ENCODE measurements at places on chromosomes 11 and 22.

DNA sequence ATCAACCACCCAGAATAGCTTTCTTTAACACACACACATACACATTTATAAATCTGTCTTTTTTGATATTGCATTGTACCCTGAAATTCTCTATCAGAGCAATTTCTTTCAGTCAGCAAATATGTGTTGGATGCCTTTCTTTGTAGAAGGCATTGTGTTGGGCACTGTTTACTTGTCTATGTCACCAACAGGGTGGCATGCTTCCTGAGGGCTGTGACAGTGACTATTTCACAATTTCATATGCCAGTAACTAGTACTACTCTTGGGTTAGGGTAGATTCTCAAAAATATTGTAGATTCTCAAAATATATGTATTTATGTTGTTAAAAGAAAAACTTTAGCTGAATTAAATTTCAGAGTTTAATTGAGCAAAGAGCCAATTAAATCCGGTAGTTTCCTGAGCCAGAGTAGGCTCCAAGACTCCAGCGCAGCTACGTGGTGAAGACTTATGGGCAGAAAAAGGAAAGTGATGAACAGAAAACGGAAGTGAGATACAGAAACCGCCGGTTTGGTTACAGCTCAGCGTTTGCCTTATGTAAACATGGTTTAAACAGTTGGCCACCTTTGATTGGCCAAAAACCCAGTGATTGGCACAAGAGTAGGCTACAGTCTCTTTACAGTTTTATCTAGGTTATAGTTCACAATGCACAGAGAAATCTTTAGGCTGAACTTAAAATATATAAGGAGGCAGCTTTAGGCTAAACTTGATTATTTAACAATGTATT is 723.3 kb downstream of the NTM start:
- DNase-seq: no peak

DNA sequence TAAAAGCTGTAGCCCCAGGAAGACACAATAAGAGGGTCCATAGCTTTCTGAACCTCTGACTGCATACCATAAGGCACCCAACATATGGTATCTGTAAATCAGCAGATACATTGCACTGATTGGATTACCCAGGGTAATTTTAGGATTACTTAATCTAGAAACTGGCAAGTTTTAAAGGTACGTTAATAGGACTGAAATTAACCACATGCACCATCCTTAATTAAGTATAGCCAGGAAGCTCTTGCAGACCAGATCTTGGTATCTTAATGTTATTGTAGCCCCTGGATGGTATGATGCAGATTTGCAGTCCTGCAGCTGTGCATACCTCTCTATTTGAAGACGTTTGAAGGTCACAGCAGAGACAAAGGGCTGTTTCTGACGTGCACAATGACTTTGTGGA is 72.8 kb downstream of the ARHGAP42 start:
- DNase-seq: no peak

DNA sequence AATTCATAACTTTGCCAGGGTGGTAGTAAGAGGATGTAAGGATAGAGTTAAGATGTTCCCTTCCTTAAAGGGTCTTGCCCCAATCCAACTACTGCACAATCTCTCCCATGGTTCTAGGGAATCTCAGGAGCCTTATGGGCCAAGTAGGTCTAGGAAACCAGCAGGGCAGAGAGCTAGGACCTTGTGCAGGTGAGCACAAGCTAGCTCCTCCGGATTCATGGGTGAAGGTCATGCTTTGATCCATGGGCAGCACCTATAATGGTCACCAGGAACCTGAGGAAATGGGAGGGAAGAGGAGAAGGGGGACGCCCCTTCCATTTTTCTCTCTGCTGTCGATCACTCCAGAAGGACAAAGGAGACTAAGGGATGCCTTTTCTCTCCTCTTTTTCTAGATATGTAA is 16.8 kb downstream of the KCNJ11 start:
- DNase-seq: no peak

- DNase-seq: no peak
These were observed 20.2 kb upstream of the CHKA start for GRCh38 chr11:68141246-68142027.

- no peak for DNase-seq
These were observed 7.0 kb upstream of the PRG2 start for GRCh38 chr11:57397394-57397990.

DNA sequence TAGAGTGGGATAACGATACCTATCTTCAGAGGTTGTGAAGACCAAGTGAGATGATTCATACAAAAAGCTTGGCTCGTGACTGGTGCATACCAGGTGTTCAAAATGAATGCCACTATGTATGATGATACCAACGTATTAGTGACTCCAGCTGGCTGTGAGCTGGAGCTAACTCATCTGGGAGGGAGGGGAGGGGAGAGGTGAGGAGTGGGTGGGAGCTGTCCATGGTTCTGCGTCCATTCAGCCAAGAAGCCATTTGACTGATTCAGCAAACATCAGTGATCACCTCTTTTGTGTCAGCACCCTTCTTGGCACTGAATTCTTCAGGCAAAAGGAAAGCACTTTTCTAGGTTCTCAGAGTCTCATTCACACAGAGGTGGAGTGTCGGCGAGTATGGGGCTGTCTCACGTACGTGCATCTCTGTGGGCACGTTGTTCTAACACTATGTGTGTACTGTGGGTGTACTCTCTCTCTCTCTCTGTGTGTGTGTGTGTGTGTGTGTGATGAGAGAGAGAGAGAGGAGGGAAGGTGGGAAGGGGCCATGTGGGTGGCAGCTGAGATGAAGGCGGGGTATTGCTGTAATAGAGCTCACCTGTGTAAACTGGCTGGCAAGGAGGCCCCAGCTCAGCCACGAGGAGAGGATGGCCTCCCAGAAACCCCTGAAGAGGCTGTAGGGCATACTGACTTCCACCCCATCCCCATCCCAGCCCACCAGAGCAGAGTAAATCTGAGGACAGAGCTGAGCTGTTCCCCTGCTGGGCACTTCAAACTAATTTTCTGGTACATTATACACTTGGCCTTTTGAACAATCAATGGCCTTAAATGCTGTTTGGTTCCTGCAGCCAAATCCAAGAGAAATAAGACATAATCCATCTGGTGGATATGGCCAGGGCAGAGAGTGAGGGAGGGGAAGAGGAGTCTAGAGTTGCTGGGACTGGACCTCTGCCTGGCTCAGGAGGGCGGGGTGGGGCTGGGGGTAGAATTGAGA is 96.1 kb upstream of the THY1 start:
- DNase-seq: no peak

- no peak for DNase-seq
These were observed 36.5 kb downstream of the NADSYN1 start for GRCh38 chr11:71489311-71490043.

- no peak for DNase-seq
These were observed 73.7 kb downstream of the ABTB2 start for GRCh38 chr11:34284156-34284555.

DNA sequence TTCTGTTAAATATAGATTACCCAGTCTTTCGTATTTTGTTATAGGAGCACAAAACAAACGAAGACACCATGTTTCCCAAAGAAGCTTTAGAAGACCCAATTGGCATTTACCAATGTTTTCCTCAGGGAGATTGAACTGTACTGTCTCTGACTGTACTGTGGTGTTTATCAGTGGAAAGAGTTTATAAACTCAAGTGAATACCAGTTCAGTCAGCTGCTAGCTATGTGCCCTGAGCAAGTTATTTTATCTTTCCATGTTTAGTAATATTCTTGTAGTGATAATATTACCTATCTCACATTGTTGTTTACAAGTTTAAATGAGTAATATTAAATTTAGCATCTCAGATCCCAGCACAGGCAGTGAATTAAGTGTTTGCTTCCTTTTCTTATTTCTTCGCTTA is 773.2 kb downstream of the KCNA4 start:
- DNase-seq: no peak

GRCh38 chr11:39917256-39917655 is 1542.2 kb downstream of the LRRC4C start:
- no peak for DNase-seq

DNA sequence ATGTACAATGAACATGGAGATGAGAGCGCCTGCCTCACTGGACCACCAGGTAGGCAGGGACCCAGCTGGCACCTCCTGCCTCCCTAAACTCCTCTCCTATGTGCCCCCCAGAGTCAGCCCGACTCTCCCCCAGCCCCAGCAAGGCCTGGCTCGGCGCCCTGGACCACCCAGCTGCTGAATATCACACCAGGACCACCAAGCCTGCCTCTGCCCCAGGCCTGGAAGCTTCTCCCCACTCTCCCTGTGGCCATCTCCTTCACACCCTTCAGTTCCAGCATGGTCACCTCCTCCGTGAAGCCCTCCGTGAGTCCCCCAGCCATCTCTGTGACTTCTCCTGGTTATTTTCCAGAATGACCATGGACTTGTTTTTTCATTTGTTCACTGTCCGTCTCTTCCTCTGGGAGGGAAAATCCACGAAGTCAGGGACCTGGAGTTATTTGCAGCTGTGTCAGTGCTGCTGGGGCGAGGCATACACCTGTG is 6.4 kb upstream of the LSP1 start:
- no peak for DNase-seq

DNA sequence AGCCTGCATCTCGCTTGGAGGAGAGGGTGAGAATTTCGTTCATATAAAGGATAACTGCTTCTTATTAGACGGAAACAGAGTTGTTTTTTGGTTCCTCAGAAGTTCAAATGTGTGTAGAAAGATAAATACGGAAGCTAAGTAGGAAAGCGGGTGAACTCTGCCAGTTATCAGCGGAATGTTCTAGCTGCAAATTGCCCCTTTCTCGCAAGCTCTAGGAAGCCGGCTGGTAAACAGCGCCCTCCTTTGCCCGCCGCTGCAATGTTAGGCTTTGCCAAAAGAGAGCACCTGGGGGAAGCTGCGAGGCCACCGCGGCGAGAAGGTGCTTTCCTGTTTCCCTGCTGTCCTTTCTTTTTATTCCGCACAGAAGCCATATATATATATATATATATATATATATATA is 67.0 kb downstream of the IGLL5 start:
- no peak for DNase-seq

GRCh38 chr22:44822534-44822933 is 70.2 kb downstream of the ARHGAP8 start:
- DNase-seq: no peak

DNA sequence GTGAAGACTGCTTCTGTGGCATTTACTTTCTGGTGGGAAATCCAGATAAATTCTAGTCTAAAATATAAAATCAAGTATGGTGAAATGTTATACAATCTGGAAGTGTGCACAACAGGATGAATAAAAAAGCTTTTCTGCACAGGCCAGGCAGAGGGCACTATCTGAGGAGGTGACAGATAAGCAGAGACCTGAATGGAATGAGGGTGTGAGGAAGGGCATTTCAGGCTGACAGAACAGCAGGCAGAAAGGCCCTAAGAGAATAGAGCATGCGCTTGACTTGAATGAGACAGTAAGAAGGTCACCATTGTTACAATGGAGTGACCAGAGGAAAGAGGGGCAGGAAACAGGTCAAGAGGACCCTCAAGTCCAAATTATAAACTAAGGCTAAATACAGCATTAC is 33.6 kb upstream of the FNBP4 start:
- no peak for DNase-seq

DNA sequence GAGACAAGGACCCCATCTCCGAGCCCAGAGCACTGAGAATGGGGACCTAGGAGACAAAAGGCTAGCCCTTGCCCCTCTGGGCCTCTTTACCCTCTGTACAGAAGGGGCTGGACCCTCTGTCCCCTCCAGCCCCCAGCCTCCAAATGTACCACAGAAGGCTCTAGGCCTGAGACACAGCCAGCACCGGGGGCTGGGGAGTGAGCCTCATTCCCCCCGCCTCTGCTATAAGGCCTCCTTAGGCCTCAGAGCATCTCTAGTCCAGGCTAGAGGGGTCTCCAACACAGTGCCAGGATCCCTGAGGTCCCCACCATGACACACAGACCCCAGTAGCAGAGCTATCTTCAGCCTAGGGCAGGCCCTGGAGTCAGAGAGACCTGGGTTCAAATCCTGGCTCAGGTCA is 4.8 kb downstream of the SMTN start:
- DNase-seq: no peak

GRCh38 chr22:38505541-38506117 is 482 bp downstream of the DDX17 start:
- no peak for DNase-seq

DNA sequence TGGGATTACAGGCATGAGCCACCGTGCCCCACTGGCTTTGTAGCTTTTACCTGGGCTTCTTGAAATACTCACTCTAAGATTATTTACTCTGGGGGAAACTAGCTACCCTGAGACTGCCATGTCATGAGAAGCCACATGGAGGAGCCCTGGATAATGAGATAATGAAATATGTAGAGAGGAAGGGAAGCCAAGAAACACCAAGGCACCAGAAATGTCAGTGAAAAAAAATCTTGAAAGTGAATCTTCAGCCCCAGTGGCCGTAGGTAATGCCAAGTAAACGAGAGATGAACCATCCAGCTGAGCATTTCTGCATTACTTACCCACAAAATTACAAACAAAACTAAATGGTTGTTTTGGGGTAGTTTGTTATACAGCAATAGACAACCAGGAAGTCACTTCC is 125.6 kb downstream of the APIP start:
- DNase-seq: no peak

GRCh38 chr22:33101550-33101949 is 43.4 kb upstream of the SYN3 start:
- DNase-seq: no peak

DNA sequence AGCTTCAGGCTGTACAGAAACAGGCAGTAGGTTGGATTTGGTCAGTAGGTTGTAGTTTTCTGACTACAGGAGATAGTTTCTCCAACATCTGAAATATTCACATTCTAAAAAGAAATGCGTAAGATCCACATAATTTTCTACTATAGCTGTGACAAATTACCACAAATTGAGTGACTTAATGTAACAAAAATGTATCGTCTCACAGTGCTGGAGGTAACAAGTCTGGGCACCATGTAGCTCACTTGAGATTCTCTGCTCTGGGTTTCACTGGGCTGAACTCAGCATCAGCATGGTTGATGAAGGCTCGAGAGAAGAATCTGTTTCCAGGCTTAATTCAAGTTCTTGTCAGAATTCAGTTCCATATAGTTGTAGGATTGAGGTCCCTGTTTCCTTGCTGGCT is 350.9 kb upstream of the CCDC179 start:
- no peak for DNase-seq

GRCh38 chr11:118672846-118673245 is 6.6 kb downstream of the TREH start:
- DNase-seq: no peak

- no peak for DNase-seq
These were observed 73.4 kb downstream of the MYEOV start for GRCh38 chr11:69367211-69367964.

DNA sequence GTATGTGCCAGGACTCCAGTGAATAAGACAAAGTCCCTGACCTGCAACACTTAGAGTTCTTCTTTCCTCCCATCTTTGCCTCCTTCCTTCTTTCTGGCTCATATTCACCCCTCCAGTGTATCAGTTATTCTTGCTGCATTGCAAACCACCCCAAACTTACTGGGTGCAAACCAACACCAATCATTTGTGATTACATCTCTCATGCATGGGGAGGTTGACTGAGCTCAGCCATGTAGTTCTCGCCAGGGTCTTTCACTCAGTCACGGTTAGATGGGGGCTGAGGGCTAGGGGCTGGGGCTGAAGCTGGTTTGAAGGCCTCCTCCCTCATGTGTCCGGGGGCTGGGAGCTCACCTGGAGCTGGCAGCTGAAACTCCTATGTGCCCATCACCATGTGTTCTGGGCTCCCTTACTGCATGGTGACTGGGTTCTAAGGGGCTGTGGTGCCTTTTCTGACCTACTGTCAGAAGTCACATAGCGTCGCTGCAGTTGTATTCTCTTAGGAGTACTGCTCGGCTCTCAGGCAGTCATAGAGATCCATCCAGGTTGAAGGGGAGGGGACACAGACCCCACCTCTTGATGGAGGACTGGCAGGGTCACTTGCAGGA is 35.0 kb upstream of the CACNG2 start:
- DNase-seq: no peak

All from central memory CD4-positive, alpha-beta T cell (primary cell).